ENCODE measurements at places on chromosomes 13 and 19.
A peak's percentile ranks its signal among the peaks of the same experiment; 100 is the strongest.

GRCh38 chr13:87903553-87903952 is 232.4 kb downstream of the SLITRK5 start:
- no peak for DNase-seq

- no peak for DNase-seq
Measured at GRCh38 chr13:45482571-45483173, 17.9 kb downstream of the COG3 start.

GRCh38 chr19:28737021-28737895 is 475.7 kb downstream of the UQCRFS1 start:
- DNase-seq, result no peak

- DNase-seq, result peak; percentile 66
Measured at GRCh38 chr13:30803749-30804148, 68.4 kb downstream of the ALOX5AP start.

DNA sequence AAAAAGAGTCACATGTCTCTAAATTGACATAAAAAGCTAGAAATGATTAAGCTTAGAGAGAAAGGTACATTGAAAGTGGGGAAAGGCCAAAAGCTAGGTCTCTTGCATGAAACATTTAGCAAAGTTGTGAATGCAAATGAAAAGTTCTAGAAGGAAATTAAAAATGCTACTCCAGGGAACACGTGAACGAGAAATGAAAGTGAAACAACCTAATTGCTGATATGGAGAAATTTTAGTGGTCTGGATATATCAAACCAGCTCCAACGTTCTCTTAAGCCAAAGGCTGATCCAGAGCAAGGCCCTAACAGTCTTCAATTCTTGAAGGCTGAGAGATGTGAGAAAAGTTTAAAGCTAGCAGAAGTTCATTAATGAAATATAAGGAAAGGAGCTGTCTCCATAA is 419.8 kb downstream of the SLITRK6 start:
- no peak for DNase-seq

GRCh38 chr13:103941506-103942140 is 875.4 kb upstream of the SLC10A2 start:
- no peak for DNase-seq

DNA sequence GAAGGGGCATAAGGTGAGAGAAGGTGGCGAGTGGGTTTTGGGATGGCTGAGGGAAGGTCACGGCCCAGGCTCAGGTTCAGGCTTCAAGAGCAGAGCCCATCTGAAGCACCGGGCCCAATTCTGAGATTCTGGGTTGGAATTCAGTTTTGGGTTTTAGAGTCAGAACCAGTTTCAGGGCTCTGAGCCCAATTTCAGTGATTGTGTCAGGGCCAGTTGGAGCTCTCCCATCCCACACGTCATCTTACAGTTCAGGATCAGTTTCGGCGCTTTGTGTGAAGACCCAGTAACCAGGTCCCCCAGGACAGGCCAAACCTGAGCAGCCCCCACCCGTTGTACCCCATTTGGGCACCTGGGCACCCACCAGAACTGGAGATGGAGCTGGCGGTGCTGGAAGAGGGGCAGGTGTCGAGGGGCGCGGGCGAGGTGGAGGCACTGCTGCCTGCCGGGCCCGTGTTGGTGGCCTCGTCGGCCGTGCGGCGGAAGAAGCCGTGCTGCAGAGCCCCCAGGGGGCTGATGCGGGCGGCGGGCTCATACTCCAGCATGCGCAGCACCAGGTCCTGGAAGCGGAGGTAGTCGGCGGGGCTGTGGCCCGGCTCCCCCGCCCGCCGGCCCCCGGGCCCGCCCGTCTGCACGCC is 7.5 kb downstream of the DYRK1B start:
- no peak for DNase-seq

DNA sequence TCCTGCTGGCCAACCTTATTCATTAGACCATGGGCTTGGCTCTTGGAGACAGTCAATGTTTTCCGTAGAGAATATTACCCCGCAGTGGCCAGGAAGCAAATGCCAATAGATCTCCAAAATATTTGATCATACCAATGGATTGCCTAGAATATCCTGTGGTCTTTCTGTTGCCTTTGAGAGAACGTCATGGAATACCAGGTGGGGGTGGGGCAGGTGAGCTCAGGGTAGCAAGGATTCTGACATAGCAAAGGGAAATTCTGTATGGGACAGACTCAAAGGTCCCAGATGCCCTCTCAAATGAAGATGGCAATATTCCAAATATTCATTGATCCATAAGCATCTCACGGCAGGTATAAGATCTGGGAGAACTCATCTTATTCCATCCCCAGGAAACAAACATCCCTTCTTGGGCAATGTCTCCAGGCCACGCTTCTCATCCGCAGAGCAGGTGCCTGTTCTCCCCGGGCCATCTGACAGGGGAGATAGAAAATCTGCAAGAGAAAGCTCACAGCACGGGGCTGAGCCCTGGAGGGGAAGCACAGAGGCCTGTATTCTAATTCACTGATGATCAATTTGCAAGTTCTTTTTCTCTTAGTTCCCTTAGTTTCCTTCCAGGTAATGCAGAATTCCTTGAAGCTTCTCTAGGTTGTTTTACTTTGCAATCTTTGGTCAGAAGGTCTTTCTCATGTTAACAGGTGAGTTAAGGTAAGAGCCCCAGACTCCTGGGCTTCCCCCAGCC is 69.6 kb upstream of the TSHZ3 start:
- no peak for DNase-seq

DNA sequence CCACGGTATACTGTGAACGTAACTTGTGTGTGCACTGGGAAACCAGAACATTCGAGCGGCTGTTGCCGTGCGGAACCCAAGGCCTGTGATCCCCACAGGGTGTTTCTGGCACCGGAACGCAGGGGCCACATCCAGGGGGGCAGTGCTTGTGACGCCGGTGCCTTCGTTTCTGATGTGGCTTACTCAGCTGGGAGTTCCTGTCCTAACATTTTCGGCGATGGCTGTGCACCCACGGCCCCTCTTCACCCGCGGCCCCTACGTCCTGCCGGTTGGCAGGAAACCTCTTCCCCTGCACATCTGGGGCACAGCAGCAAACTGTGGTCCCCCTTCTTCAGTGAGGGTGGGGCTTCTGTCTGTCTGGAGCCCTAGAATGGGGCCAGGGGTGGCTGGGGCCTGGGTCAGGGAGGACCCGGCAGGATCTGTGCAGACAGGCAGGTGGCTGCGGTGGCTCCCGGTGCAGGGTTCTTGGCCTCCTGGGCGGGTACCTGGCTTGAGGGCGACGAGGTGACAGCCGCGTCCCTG is 26.2 kb downstream of the CSNK1G2 start:
- no peak for DNase-seq

Data from right hindlimb (tissue), 1 donor.